ENCODE measurements at places on chromosomes 6 and 20.
A peak's percentile ranks its signal among the peaks of the same experiment; 100 is the strongest.

DNA sequence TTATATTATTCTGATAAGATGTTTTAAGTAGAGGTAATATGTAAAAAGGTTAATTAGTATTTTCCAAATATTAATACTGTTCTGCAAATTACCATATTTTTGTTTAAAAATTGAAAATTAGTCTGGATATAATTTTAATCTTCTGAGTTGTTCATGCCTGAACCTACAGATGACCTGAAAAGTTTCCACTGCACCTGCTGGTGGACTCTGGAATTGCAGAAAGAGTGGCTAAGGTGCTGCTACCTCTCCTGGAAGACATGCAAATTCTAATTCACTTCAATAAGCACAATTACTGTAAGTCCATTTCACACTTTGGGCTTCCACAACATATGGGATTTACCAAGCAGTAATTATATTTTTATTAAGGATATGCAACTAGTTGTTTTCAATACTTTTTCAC lies 77.7 kb upstream of the OLIG3 start:
- peak; percentile 66 for DNase-seq

- no peak for DNase-seq
Observed at GRCh38 chr6:149423964-149424440, 23.9 kb downstream of the SUMO4 start.

- no peak for DNase-seq
Observed at GRCh38 chr6:154638369-154638768, 94.8 kb upstream of the SCAF8 start.

GRCh38 chr6:43907789-43908472 lies 137.9 kb downstream of the VEGFA start:
- DNase-seq: no peak

- DNase-seq: no peak
Observed at GRCh38 chr6:12577124-12577850, 139.3 kb upstream of the PHACTR1 start.

DNA sequence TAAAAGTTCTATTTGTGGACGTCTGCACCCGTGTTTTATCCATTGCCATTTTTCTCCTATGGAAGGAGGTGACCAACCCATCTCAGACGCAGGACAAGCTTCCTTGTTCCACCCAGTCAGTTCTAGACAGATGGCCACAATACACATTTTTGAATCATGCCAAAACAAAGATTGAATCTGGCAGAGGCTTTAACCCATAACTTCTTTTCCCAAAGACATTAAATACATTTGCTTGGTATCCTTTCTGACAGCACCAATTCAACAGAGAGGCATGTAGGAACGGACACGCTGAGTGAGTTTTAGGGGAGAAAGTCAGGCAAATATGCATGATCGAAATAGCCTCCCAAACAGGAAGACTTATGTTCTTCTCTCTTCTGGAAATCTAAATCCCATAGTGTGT lies 552.7 kb upstream of the AGPAT4 start:
- DNase-seq: no peak

DNA sequence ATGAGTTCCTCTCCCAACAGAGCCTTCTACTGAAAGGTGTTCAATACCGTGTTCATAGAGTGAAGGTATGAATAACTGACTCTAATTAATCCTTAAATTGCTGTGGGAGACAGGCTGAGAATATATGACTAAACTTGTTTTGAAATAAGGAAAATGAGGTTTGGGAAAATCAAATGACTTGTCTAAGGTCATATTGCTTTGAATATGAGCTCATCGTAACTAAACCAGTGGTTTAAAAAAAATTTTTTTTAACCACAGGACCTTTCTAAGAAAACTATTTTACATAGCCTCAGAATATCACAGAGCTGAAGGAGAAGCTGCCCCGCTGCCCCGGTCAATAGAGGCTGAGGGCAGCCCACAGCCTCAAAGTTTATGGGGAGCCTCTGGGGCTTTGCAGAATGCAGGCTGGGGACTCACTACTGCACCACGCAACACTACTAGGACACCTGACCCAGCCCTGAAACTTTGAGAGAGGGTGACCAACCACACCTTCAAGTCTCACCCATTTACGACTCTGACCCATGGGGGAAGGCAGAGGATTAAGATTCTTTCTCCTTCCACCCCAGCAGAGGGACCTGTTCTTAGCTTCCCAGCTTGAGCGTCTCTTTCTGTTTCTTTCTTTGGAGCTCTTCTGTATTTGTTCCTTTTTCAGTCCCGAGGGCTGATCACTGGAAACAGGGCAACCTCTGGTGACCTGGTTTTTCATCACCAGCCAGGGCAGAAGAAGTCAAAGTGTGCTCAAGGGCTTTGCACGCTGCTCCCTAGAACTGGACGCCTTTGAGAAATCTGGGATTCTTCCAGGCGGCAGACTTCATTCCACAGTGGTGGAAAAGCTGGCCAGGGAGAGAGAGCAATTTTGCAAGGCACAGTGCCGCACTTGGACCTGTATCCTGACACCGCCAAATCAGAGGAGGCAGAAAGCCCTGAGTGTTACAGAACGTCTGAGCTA lies 220.2 kb downstream of the ATXN1 start:
- no peak for DNase-seq

DNA sequence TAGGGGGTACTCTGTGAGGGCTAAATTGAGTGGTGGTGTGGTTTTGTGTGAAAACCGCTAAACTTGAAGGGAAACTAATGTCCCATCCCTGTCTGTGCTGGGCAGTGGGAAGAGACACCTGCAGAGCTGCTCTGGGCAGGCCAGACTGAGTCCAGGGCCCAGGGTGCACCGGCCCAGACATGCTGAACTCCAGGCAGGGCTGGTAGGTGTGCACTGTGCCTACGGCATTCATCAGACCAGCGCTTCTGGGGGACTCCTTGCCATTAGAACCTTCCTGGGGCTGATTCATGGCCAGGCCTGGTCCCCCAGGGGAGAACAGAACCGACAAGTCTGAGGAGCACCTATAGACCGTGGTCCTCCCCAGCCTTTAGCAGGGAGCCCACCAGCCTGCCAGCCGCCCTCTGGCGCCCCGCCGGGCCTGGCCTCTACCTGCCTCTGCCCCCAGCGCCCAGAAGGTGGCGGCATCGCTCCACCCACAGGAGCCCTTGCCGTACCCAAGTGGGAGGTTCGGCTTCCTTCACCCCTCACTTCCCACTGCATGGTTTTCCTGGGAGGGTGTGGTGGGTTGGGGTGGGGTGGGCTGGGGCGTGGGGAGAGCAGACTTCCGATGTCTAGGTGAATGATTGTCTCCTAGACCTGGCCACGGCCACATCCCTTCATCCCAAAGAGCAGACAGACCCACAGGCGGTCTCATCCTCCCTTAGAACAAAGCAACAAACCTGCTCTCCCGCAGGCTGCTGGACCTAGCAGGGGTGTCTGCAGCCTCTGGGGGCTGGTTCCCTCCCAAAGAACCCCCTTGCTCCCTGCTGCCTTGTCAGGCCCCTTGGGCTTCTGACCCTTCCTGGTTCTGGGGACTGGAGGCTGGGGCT lies 15.5 kb downstream of the CCDC167 start:
- peak; percentile 78 for DNase-seq

Measured in CD4-positive, alpha-beta T cell treated with Interleukin-4 for 1 hour (primary cell).